ENCODE measurements at places on chromosomes 3 and 15.

DNA sequence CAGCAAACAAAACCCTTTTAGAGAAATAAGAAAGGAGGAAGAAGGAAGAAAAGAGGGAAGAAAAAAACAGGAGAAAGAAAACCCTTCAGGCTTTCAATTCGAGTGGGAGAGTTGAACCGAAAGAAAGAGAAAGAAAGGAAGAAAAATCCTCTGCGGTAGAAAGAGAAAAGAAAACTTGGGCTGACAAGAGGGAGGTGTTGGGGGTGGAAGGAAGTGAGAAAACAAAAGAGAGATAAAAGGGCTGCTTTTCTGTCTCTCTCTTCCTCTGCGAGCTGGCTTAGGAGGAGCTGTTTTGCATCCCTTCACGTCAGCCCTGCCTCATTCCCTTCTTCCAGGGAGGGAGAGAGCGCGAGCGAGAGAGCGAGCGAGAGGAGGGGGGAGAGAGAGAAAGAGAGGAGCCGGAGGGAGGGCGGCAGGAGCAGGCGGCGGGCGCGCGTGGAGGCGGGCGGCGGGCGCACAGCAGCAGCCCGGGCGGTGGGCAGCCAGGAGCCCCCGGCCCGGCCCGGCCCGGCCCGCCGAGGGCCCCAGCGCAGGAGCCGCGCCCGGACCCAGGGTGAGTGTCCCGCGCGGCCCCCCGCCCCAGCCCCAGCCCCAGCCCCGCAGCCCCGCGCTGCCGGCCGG is at the start of gene ZNF710:
Gene ZNF710 (plus strand): TSS at position 263 of the 621 bp plus-strand sequence. CDS start 65,814 bp downstream, outside the sequence.
- no peaks in the 10 kb centered on the region for H3K36me3 ChIP-seq
- peak; percentile 60 for DNase-seq
- peak within 1 kb of the TSS; percentile 1 for H3K27ac ChIP-seq
- peaks cover 47% of the 10 kb centered on the region for H3K4me1 ChIP-seq
- H3K4me3 ChIP-seq: peak within 1 kb of the TSS; percentile 65
- H3K27me3 ChIP-seq: no peaks in the 10 kb centered on the region

- peaks cover 20% of the 10 kb centered on the region for H3K27me3 ChIP-seq
- no peak overlapping the region for H3K27ac ChIP-seq
- no peak overlapping the region for H3K4me3 ChIP-seq
- H3K36me3 ChIP-seq: no peaks in the 10 kb centered on the region
These were observed 3.6 kb upstream of the GNB4 start for GRCh38 chr3:179454887-179455286.

DNA sequence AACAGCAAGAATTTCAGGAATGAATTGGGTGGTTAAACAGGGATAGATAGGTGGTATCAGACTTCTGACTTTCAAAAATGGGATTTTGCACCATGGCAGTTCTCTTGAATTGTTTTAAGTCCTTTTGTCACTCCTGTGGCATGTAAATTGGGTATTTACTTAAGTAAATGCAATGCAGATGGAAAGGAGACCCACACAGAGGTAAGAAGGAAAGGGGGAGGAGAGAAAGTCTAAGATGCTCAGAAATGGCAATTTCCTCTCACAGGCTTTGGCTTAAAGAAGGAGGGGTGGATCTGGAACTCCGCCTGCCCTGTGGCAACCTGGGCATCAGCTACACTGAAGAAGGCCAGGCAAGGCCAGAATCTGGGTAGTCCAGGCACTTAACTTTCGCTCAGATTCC is 197.1 kb upstream of the UBE2E1 start:
- no peaks in the 10 kb centered on the region for H3K4me1 ChIP-seq
- DNase-seq: no peak
- H3K36me3 ChIP-seq: no peaks in the 10 kb centered on the region
- no peak overlapping the region for H3K4me3 ChIP-seq
- H3K27me3 ChIP-seq: no peaks in the 10 kb centered on the region

DNA sequence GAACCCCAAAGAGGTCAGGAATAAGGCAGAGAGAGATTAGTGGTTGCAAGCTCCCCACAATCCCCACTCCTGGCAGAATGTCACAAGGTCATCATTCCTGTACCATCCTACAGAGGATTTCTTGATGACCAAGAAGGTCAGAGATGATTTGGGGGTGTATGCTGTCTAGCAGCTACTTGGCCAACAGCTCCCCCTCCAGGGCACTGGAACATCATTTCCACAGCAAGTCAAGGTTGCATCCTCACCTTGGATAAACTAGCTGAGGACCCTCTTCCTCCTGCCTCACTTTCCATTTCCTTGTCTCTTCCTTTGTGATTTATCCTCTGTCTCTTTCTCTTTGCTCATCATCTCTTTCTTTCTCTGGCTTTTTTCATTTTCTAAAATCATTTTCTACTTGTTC is 106.3 kb downstream of the PROS1 start:
- no peaks in the 10 kb centered on the region for H3K27me3 ChIP-seq
- no peak overlapping the region for H3K27ac ChIP-seq
- H3K4me3 ChIP-seq: no peak overlapping the region

GRCh38 chr3:160038862-160039562 is 50.4 kb downstream of the IL12A start:
- DNase-seq: no peak
- H3K27ac ChIP-seq: no peak overlapping the region
- no peaks in the 10 kb centered on the region for H3K36me3 ChIP-seq

DNA sequence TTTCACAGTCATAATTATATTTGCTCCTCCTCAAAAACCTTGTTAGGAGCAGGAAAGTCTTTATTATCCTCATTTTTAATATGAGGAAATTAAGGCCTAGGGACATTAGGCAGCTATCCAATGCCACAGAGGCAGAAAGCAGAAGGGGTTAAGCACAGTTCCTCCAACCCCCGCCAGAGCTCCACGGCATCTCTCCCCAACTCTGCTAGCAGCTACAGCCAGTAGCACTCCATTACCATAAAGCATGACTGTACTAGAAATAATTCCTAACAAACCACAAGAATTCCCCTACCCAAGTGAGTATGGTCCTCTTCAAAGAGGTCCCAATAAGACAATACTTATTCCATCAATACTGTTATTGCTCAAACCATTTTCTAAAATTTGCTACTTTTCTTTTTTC is 9.8 kb downstream of the HEG1 start:
- no peak overlapping the region for H3K27ac ChIP-seq
- H3K36me3 ChIP-seq: peaks cover 14% of the 10 kb centered on the region
- peaks cover 34% of the 10 kb centered on the region for H3K4me1 ChIP-seq
- no peak for DNase-seq

GRCh38 chr3:105891101-105891500 is 22.3 kb upstream of the CBLB start:
- no peak for DNase-seq
- H3K27me3 ChIP-seq: no peaks in the 10 kb centered on the region
- no peak overlapping the region for H3K27ac ChIP-seq
- no peaks in the 10 kb centered on the region for H3K36me3 ChIP-seq
- no peak overlapping the region for H3K4me3 ChIP-seq

GRCh38 chr3:190641564-190641963 is 127.7 kb downstream of the IL1RAP start:
- H3K36me3 ChIP-seq: peaks cover 4% of the 10 kb centered on the region
- no peak for DNase-seq
- H3K27ac ChIP-seq: no peak overlapping the region
- no peak overlapping the region for H3K4me3 ChIP-seq
- H3K27me3 ChIP-seq: no peaks in the 10 kb centered on the region

DNA sequence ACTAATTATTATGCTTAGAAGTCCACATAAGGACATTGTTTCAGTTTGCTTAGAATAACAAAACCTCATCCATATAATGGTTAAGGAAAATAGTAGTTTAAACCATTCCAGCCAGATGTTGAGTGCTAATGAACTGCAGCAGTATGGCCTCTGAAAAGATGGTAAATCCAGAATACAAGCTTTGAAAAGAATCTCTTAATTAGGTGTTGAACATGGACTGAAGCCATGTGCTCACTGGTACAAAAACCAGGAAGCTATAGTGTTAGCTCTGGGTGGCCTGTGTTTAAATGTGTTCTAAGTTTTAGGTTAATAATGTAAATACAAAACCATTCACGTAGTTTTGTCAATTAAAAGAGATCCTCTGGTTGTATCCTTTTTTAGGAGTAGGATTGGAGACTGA is 78.2 kb downstream of the GALK2 start:
- no peak overlapping the region for H3K27ac ChIP-seq
- H3K27me3 ChIP-seq: no peaks in the 10 kb centered on the region
- DNase-seq: no peak
- H3K36me3 ChIP-seq: peaks cover 19% of the 10 kb centered on the region
- no peak overlapping the region for H3K4me3 ChIP-seq

GRCh38 chr15:65832549-65833364 is 36.5 kb upstream of the RAB11A start:
- H3K4me3 ChIP-seq: peak overlapping the region; percentile 2
- peak overlapping the region; percentile 80 for H3K27ac ChIP-seq

DNA sequence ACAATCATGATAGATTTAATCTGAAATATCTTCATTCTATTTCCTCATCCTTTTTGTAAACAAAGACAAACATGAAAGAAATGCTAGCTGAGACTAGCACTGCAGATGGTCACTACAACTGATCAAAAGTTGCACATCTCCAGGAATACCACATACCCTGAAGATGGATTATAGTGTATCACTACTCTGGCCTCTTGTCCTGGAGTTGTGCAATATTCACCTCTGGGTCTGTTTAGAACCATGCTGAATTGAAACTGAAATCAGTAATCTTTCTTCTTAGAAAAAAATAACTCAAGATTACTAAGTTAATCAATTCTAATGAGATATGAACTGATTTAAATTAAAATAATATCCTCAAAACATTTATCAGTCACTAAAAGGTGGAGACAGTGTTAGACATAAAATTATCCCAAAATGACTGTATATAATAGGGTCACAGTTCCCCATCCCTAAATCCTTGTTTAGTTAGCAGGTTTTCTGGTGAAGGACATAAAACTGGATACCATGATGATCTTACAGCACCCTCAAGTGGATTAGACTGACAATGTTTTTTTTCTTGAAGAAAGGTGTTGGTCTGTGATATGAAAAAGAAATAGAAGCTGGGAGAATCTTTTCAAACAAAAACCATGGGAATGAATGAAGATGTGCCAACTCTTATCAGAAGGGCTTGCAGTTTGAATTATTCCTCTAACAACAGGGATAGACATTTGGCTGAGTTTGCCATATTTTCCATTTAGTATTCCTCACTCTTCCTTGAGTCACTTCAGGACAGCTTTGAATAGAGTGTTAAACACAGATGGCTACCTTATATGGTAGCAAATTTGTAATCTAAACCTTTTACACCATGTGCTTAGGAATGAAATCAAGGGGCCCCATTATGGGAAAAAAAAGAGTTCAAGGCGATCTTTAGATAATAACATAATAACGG is 7.1 kb upstream of the TTC14 start:
- no peaks in the 10 kb centered on the region for H3K4me1 ChIP-seq
- no peak overlapping the region for H3K4me3 ChIP-seq
- H3K27ac ChIP-seq: no peak overlapping the region
- H3K36me3 ChIP-seq: no peaks in the 10 kb centered on the region

GRCh38 chr3:194443901-194444300 is 42.9 kb downstream of the ATP13A3 start:
- DNase-seq: no peak
- H3K27me3 ChIP-seq: no peaks in the 10 kb centered on the region
- H3K27ac ChIP-seq: no peak overlapping the region
- peaks cover 59% of the 10 kb centered on the region for H3K36me3 ChIP-seq
- H3K4me1 ChIP-seq: no peaks in the 10 kb centered on the region

DNA sequence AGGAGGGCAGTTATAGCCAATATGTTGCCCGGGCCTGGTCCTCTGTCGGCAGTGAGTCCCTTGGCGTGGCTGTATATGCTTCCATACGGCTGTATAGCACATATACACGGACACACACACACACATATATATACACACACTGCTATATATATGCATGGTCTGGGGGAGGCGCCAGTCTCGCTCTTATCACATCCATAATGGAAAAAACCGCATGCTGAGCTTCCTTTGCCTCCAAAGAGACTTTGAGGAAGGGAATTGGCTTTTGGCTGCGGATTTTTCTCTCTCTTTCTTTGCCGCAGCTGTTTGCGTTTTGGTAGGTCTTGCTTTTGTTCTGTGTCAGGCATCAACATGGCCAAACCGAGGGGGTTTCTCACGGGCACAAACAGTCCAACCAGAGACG is 11.3 kb upstream of the TMEM115 start:
- H3K4me1 ChIP-seq: peaks cover 27% of the 10 kb centered on the region
- H3K4me3 ChIP-seq: no peak overlapping the region
- H3K27me3 ChIP-seq: no peaks in the 10 kb centered on the region
- H3K27ac ChIP-seq: no peak overlapping the region
- no peak for DNase-seq

- peak; percentile 71 for DNase-seq
- H3K4me3 ChIP-seq: peak overlapping the region; percentile 7
- peaks cover 26% of the 10 kb centered on the region for H3K4me1 ChIP-seq
- H3K36me3 ChIP-seq: no peaks in the 10 kb centered on the region
- peaks cover 6% of the 10 kb centered on the region for H3K27me3 ChIP-seq
- no peak overlapping the region for H3K27ac ChIP-seq
These were observed 19.0 kb downstream of the STOML1 start for GRCh38 chr15:73972984-73973682.
